ENCODE measurements at places on chromosomes 1 and 21. TPM values are rescaled to one million over a fixed set of nuclear protein-coding genes. Genes with fewer than 3 reads are reported as not detected.

The FNDC10 gene
- total RNA-seq = 10.4 TPM

The CD1E gene
- not detected for total RNA-seq

GRCh38 chr1:119081700-119082099, 58.8 kb downstream of the WARS2 start:
- no peak for DNase-seq
- no peak overlapping the region for H3K27ac ChIP-seq
- H3K4me1 ChIP-seq = no peaks in the 10 kb centered on the region
- H3K4me3 ChIP-seq = no peak overlapping the region

GRCh38 chr1:204493145-204493983, 1.2 kb downstream of the PIK3C2B start:
- peak; percentile 72 for DNase-seq
- no peaks in the 10 kb centered on the region for H3K36me3 ChIP-seq
- peaks cover 23% of the 10 kb centered on the region for H3K27me3 ChIP-seq

DNA sequence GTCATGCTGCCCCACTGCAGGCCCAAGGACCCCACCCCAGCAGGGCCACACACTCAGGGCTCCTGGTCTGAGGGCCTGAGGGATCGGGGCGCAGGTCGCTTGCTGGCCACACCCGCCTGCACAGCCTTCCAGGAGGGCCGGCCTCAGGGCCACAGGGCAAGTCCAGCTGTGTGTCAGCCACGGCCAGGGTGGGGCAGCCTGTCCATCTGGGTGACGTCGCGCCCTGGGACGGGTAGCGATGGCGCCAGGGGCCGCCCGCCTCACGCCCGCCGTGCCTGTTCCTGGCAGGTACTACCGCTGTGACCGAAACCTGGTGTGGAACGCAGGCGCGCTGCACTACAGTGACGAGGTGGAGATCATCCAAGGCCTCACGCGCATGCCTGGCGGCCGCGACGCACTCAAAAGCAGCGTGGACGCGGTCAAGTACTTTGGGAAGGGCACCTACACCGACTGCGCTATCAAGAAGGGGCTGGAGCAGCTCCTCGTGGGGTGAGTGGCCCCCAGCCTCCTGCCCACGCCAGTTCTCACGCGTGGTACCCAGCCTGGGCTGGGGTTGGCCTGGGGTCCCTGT, 2.5 kb downstream of the COL6A1 start:
- no peak for DNase-seq
- H3K27ac ChIP-seq = no peak overlapping the region
- H3K4me1 ChIP-seq = no peaks in the 10 kb centered on the region
- peaks cover 8% of the 10 kb centered on the region for H3K27me3 ChIP-seq
